ENCODE measurements at places on chromosomes 7 and 10.
A peak's percentile ranks its signal among the peaks of the same experiment; 100 is the strongest.

DNA sequence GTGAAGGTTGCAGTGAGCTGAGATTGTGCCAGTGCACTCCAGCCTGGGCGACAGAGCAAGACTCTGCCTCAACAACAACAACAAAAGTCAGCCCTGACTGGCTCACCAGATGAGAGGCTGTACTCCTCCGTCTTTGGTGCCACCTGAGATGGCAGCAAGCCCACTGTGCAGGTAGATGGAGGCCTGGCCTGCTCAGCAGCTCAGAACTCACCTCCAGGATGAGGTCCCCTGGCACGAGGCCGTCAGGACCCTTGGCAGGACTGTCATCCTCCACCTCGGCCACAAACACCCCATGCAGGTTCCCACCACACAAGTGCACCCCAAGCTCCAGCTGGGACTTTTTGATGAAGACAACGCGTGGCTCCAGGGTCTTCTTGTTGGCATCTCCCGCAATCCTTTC is 117.2 kb downstream of the DLG5 start:
- no peak for DNase-seq

DNA sequence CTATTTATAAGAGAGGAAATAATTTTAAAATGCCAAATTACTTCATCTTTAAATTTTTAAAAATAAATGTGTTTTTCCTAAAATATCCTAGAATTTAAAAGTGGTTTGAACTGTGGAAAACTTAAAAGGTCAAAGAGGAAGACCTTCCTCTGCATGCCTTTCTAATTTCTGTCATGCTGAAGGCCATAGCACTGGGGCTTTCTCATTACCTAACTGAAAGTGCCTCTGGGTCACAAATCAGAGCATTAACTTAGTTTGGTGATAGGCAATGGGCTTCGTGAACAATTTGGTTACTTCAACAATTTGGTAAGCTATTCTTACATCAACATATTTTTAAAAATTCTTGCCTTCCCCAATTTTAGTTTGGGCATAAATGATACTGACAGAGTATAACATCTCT is 100.2 kb upstream of the SAMD8 start:
- no peak for DNase-seq

DNA sequence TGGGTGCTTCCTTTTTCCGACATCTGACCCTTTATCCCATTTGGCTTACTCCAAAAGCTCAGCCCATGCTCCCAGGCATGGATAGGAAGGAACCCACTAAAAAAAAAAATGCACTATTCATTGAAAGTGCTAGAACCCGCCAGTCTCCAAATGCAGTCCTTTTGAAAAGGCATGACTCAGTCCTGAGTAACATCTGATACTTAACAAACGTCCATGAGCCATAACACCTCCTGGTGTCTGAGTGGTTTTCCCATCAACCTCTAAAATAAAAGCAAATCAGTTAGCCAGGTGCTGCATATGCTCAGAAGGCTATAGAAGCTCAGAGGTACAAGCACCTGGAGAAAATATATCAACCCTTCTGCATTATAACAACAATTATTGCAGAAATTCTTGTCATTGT is 45.0 kb upstream of the CACUL1 start:
- DNase-seq = no peak

DNA sequence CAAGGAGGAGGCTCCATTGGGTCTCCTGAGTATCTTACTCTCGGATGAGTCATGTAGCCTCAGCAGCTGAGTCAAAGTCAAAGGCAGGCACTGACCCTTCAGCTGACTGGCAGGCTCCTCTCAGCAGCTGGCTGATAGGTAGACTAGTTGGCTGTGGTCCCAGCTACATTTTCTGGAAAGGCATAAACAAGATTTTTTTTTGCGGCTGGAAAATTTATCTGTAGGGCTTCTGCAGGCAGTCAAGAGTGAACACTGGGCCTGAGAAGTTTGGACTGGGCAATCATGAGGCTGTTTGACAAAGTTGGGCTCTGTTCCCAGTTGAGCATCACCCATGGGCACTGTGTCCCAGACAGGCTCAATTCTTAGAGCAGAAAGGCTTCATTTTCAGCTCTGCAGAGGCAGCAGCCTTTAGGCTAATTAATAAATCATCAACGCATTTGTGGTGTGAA is 796.2 kb downstream of the CCSER2 start:
- DNase-seq = no peak

- DNase-seq = no peak
These were observed 34.0 kb downstream of the MXI1 start for GRCh38 chr10:110241407-110241806.

DNA sequence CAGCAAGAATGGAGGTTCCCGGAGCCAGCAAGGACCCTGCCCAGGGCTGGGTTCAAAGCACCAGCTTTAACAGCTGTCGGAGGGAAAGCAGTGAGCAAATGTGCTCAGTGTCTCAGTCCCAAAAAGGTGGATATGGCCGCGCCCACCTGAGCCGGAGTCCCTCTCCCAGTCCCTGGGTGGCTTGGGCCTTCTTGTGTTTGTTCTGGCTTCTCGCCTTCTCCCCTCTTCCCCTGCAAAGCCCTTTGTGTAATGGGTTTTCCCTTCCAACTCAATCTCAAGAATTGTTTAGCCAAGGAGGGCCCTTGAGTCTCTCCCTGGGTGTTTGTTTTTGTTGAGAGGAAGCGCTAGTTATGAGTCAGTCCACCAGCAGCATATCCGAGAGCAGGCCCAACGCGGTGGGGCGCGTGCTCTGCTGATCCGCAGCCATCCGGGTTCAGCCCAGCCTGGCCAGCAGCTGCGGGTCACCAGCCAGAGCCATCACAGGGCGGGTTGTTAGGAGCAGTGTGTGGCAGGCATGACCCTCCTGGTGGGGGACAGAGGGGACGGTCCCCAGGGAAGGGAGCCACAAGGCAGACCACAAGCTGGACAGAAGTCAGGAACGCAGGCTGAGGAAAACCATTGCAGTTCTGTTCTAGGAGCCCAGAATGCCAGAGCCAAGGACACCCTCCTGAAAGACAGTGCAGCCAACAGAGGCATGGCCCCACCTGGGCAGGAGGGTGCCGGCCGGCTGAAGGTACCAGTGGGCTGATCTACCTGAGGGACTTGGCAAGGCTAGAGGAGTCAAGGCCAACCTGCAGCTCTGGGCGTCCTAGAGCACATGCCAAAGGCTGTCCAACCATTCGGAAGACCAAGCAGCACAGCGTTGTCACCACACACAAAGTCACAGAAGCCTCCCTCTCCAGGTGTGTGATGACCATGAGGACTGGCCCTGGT is 21.3 kb downstream of the CALML3 start:
- DNase-seq = no peak

DNA sequence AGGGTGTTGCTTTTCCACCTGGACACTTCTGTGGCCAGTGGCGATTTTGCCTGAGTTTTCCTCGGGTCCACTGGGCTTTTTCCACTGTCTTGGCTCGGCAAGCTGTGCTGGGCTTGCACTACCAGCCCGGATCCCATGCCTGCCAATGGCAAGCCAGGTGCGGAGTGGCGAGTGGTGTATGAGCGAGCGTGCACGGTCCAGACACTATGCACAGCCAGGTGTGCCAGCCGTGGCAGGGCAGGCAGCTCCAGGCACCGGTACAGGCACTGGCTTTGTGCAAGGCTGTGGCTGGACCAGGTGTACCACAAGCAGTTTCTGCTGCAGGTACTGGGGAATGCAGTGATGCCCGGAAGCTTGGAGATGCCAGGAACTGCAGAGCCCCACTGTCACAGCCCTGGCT is 22.1 kb downstream of the INPP5F start:
- DNase-seq = no peak

DNA sequence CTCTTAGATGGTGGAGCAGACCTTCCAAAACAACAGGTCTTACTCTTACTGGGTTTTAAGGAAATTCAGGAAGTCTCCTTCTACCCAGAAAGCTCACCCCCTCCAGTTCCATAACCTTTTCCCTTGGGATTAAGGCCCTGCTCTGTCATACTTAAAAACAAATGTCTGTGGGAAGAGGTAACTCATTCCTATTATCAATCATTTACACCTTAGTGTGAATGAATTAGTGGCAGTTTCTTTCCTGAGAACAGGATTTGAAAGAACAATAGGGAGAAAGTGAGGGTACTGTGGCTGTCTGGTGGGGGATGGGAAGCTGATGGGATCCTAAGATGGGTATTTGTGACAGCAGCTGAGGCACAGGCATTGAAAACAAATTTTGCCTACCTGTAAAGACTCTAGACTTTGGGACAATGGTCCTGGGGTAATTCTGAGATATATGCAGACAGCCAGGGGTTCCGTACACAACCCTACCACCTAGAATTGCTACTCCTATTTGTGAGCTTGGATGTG is 22.2 kb upstream of the PDLIM1 start:
- no peak for DNase-seq

DNA sequence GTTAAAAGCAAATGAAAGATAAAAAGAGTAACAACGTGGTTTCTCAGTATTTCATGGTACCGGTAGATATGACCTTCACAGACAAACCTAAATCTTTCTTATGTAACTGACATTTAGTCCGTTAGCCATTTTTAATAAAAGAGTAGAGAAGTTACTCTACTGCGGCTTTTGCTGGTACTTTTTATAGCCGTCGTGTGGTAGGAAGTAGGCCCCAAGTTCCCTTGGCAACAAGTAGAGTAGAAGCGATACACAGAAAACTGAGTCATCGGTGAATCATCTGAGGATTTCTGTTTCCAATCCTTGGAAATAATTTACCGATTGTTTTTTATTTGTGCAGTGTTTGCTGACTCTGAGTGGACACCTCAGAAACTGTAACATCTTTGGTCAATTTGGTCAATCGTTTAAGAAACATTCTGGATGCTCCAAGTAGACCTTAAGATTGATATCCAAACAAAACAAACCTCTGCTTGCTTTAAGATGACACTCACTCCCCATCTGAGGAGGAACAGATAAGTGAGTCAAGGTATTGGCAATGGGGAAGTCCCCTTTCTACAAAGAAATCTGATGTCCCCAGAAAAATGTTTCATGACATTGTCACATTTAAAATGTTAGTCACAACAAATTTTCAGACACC is 63.9 kb upstream of the AHR start:
- DNase-seq = peak; percentile 65

GRCh38 chr7:23196306-23196705 is 14.5 kb downstream of the NUP42 start:
- DNase-seq = no peak

- DNase-seq = no peak
These were observed 47.5 kb upstream of the DGKB start for GRCh38 chr7:14950013-14950412.

DNA sequence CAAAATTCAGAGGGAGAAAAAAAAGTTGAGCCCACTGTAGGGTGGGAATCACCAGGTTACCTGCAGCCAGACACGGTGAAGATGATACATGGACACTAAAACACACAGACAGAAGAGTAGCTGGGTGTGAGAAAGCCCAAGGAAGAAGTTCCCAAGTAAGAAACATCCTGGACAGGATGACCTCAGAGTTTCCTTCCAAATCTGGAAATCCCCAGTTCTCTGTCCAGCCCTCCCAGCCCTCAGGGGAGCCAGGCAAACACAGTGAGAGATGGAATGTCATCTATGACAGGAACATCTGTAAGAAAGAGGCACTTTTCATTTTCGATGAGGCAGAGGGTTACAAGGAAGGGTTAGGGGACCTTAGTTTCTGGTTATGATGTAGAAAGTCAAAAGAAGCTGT is 125.1 kb upstream of the LYZL1 start:
- no peak for DNase-seq

DNA sequence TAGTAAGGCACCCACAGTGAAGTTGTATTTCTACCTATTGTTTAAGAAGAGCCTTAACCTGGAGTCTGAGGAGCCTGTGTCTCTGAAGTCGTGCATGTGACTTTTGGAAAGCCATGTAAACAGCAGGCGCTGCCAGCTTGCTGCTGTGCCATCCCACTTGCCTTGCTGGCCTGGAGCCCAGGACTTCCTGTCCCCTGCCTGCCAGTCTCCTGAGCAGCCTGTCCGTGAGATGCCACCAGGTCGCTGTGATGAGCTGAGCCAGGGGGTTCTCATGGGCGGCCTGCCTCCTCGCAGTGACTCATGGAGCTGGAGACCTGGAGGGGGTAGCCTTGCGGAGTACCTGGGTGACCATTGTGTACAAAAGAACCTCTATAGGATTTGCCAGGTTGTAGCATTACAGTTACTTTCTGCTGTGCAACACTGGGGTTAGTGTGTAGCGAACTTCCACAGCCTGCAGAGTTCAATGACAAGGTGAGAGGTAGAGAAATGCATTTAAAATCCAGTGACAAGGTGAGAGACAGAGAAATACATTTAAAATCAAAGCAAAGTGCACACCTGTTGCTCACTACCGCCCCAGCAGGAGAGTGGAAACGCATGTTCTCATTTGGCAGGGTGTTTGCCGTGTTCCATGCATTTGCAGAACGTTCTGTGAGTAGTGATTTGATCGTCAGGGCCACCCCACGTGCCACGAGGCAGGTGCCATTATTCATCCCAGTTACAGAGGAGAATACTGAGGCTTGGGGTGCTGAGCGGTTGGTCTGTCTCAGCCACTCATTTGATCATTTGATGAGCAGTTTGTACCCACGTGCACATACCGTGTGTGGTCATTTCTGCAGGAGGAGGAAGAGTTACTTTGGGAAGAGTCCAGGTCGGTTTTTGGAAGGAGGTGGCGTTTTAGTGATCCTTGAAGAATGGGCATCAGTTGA is 36.6 kb upstream of the BHLHA15 start:
- DNase-seq = no peak
